ENCODE measurements at places on chromosomes 4 and X. TPM values are rescaled to one million over a fixed set of nuclear protein-coding genes. Genes with fewer than 3 reads are reported as not detected.

Gene GPR119
- not detected for total RNA-seq

DNA sequence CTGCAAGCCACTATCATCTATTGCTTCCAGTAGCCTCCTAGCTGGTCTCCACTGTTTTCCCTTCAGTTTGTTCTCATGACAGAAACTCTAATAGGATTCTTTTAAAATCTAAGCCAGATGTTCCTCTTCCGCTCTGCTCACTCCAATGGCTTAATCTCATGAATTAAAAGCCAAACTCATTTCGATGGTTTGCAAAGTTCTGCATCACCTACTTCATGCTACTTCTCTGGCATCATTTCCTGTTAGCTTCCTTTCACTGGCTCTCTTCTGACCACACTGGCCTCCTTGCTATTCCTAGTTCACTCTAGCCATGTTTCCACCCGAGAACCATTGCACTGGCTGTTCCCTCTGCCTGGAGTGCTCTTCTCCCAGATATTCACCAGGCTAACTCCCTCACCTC, 102.0 kb upstream of the LSM6 start:
- no peak for DNase-seq

- no peak for DNase-seq
Observed at GRCh38 chr4:95250544-95251137, 298.1 kb downstream of the UNC5C start.

Gene FAM47E
- 3.0 TPM for total RNA-seq

DNA sequence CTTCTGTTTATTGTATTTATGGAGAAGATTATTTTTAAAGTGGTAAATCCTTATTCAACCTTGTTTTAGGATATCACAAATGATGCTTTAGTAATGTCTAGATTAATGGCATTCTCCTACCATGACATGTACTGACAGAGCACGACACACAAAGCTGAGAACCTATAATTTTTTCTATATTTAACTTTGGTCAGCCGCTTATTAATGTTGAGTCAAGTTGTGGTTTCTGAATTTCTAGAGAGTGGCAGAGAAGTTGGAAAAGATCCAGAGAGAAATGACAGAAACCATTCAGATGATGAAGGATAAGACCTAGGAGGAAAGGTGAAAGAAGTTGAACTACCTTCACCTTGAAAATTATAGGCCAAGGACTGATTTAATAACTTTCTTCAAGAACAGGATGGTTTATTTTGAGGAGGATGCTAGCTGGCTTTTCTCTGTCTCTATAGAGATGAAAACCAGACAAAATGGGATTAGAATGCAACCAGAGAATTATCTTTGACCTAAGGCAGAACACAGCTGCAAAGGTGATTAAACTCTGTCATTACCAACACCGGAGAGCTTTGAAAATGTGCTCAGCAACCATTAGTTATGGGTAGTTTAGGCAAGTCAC, 62.6 kb upstream of the TSPAN5 start:
- no peak for DNase-seq

- DNase-seq, result no peak
Observed at GRCh38 chr4:174929346-174929745, 11.2 kb downstream of the ADAM29 start.

GRCh38 chr4:141647966-141648365, 11.6 kb downstream of the IL15 start:
- no peak for DNase-seq

Gene NEK1
- 15.5 TPM for total RNA-seq

DNA sequence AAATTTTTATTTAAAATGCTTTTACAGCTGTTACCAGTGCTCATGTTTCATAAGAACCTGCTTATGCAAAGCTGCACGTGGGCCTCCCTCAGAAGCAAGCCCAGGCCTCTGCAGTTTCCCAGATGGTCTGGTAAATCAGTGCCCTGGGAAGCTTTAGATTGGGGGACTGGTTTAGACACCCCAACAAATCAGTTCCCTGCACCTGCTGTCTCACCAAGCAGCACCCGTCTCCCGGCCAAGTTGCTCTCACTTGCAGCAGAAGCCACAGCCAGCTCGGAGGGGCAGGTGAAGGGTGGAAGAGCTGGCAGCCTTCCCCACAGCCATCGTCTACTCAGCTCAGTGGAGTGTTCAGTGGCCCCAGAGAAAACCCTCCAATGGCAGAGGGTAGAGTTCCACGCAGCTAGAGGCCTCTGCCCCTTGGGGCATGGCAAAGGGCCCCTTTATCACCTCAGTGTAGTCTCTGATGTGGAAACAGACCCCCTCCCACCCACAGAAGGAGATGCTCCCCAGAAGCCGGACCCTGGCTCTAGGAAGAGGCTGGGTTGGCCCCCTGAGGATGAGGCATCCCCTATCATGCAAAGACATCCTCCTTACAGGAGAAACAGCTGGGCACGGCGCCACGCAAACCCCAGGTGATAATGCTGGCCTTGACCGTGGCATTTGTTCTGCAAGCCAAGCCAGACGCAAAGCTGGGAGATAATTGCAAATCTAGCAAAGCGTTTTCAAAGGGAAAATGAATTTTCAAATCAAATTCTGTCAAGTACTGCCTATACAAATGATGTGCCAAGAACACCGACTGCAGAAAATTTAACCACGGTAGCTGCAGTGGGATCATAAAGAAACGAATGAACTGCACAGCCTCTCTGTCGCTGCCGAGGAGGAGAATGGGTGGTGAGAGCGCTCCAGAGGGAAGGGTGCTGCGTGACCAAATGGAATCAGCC, 51.9 kb downstream of the ZFYVE28 start:
- DNase-seq, result no peak

GRCh38 chr4:152255437-152255836, 280.5 kb downstream of the FBXW7 start:
- no peak for DNase-seq

- no peak for DNase-seq
Observed at GRCh38 chr4:140611854-140612253, 43.1 kb upstream of the UCP1 start.

Gene PAGE1
- total RNA-seq, result not detected

Gene SRPK3
- total RNA-seq, result 52.8 TPM

Gene TCEAL5
- 0.19 TPM for total RNA-seq

DNA sequence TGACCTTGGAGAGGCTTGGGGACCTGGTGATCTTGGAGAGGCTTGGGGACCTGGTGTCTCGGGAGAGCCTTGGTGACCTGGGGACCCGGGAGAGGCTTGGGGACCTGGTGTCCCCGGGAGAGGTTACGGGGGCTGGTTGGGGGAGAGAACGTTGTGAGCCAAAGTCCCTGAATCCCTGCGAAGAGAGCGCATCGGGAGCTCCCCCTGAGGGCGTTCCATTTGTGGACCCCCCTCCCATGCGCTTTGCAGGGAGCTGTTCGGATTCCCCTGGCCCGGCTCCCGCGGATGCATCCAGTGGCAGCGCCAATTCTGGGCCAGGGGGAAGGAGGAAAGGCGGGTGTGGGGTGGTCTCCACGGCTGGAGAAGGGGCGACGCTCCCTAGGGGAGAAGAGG, 13.3 kb downstream of the SHOX start:
- no peak for DNase-seq

- DNase-seq, result no peak
Observed at GRCh38 chr4:74390677-74391076, 25.7 kb downstream of the EREG start.

DNA sequence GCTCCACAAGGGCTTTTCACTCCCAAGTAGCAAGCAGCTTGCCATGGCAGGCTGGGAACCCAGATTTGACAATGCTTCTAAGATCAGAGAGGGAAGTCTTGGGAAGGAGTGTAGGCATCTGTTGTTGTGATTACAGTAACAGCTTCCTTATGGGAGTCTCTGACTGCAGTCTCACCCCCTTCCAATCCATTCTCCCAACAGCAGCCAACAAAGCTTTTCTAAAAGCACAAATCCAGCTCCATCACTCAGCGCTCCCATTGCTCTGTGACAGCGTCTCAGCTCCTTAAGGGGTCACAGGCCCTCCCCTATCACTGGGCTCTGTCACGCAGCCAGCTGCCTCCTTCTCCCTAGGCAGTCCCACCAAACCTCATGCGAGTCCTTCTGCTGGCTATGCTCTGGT, 7.1 kb downstream of the IGFBP7 start:
- DNase-seq, result peak; percentile 53

DNA sequence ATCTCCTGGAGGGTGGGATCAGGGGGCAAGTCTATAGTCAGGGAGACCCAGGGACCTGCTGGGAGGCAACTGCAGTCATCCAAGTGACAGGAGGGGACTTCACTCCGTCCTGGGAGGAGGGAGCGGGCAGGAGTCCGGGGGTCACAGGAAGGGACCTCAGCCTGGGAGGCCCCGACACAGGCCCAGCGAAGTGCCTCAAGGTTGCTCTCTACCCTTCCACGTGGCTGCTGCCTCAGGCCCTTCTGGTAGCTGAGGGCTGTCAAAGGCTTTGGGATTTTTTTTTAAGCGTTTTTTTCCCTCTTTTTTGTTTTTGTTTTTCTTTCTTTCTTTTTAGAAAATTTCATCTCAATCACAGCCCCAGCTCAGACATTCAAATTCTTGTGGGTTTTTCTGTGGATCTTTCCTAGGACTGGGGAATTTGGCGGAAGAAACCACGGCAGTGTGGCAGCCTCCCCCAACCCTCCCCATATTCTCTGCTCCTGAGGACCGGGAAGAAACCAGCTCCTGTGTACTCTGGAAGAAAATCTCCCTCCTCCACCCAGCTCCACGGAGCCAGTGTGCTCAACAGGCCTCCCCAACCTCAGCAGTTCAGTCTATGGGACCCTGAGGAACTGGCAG, 1.4 kb upstream of the HAUS7 start:
- DNase-seq, result no peak

GRCh38 chr4:48767055-48767929, 12.8 kb downstream of the FRYL start:
- no peak for DNase-seq

- no peak for DNase-seq
Observed at GRCh38 chr4:164765833-164766232, 11.9 kb downstream of the SMIM31 start.

Gene TMPRSS11D
- total RNA-seq, result not detected
